ENCODE measurements at places on chromosomes 13 and 19.

DNA sequence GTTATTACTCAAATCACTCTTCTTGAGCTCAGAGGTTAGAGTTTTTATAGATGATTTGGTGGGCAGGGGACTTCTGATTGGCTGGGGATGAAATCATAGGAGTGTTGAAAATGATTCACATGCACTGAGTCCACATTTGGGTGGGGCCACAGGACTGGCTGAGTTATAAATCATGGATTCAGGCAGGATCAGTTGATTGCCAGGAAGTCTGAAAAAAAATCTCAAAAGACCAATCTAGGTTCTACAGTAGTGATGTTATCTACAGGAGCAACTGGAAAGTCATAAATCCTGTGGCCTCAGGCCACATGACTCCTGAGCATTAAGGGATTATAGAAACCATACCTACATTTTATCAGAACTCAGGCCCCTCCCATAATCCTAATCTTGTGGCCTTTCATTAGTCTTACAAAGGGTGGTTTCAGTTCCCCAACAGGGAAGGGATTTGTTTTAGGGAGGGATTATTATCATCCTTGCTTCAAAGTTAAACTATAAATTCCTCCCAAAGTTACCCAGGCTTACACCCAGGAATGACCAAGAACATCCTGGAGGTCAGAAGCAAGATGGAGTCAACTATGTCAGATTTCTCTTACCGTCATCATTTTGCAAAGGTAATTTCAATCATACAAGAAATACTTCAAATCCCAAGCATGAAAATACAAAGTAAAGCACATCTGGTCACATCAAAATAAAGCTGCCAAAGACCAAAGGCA is 5.6 kb upstream of the CCDC70 start:
- no peak for DNase-seq

DNA sequence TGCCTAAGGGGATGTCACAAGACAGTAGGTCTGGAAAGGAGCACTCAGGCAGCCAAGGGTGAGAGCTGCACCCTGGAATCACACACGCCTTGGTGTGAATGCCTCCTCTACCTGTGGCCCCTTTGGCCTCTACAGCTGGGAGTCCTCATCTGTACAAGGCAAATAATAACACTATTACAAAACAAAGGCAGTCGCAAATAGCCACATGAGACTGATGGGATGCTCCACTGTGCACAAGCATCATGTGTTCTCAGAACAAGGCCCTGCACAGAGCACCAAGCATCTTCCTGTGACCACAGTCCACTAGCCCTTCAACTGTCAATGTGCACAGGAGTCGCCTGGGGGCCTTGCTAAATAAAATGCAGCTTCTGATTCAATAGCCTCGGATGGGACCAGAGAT is 44.6 kb upstream of the HNRNPA1L2 start:
- no peak for DNase-seq

- no peak for DNase-seq
Measured at GRCh38 chr13:110121422-110122083, 185.4 kb downstream of the COL4A1 start.

DNA sequence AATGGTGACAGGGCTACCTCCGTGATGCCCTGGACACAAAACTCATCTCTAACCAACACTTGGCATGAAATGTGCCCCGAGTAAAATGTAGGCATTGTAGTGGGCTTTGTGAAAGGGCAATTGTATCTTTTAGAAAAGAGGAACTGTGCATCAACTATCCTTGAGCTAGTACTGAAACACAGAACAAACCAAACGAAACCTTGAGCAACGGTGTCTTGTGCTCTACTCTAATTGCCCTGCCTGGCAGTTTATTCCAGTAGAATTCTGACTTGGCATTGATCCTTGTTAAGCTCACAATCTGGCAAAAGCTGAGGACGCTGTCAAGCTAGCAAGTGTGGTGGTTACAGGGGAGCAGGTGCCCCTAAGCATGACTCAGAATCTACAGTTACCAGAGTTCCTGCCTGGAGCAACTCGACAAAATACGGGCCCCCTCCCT is 707.1 kb upstream of the SPRY2 start:
- peak; percentile 87 for DNase-seq

DNA sequence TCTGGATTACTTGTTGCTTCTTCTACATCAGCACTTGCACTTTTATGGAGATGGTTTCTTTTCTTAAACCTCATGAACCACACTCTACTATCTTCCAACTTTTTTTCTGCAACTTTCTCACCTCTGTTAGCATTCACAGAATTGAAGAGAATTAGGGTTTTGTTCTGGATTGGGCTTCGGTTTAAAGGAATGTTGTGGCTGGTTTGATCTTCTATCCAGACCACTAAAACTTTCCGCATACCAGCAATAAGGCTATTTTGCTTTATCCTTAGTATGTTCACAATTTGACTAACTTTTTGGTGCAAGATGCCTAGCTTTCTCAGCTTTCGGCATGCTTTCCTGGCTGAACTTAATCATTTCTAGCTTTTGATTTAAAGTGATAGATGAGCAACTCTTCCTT is 666.7 kb upstream of the MIR17HG start:
- DNase-seq = no peak

GRCh38 chr19:52453324-52454094 is at the start of gene ZNF578:
TSS of gene ZNF578 (plus strand) at chr19:52453553. CDS start at chr19:52501846, 48,293 bp downstream.
- no peak for DNase-seq

- no peak for DNase-seq
Measured at GRCh38 chr19:28549680-28550277, 663.2 kb downstream of the UQCRFS1 start.

DNA sequence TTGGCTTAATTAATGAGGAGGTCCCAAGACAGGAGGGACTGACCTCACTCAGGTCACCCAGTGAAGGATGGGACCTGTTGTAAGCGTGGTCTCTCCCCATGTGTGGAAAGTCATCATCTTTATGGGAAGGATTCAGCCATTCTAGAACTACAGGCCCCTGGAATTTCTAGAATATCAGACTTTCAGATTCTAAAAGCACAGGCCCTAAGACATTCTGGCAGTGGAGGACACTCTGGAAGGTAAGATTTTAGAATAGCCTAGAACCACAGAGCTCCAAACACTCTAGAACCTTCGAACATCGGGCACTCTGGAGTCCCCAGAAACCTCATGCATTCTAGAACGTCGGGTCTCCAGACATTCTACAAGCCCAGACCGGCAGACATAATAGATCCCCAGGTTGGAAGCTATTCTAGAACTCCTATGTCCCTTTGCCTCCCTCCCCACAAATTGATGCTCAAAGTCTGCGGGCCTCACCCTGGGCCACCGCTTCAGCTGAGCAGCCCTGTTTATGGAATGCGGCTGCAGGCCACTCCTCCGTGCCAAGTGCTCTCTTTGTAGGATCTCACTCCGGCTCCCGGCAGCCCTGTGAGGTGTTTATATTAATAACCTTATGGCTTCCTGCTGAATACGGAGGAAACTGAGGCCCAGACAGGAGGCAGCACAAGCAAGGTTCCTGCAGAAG is 1.9 kb upstream of the KLK15 start:
- no peak for DNase-seq

DNA sequence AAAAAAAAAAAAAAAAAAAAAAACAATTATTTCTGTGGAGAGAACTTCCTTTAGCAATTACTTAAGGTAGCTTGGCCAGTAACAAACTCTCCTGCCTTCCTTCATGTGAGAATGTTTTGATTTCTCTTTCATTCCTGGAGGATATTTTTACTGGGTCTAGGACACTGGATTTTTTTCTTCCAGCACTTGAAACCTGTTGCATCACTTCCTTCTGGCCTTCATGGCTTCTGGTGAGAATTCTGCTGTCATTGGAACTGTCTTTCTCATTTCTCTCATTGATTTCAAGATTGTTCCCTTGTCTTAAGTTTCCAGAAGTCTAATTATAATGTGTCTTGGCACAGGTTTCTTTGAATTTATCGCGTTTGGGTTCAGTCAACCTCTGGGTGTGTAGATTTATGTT is 19.3 kb upstream of the RAB20 start:
- DNase-seq = no peak

GRCh38 chr13:32237681-32238080 is 77.5 kb downstream of the ZAR1L start:
- no peak for DNase-seq

- no peak for DNase-seq
Measured at GRCh38 chr19:35908973-35909683, 1.0 kb upstream of the TYROBP start.

- no peak for DNase-seq
Measured at GRCh38 chr19:15452111-15453047, 2.6 kb upstream of the WIZ start.

- DNase-seq = no peak
Measured at GRCh38 chr19:15866636-15867035, 31.2 kb downstream of the CYP4F2 start.

- no peak for DNase-seq
Measured at GRCh38 chr13:62524061-62524460, 1108.4 kb upstream of the PCDH20 start.

DNA sequence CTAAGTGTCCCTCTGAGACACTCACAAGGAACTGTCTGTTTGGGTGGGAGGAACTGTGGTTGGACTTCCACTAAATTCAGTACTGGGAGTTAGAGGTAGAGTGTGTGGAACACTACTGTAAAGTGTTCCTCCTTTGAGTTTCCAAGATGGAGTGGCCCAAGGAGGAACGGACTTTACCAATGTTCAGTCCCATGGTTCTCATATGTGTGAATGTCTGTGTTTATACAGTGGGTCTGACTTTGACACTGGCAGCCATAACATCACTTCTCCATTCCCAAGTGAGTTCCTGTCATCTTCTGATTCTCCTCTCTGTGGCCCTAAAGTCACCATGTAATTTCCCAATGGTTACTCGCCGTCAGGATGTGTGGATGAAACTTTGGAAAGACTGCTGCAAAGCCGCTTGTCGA is 136.8 kb upstream of the SERP2 start:
- DNase-seq = no peak

GRCh38 chr13:53382008-53382407 is 353.4 kb downstream of the OLFM4 start:
- DNase-seq = no peak

DNA sequence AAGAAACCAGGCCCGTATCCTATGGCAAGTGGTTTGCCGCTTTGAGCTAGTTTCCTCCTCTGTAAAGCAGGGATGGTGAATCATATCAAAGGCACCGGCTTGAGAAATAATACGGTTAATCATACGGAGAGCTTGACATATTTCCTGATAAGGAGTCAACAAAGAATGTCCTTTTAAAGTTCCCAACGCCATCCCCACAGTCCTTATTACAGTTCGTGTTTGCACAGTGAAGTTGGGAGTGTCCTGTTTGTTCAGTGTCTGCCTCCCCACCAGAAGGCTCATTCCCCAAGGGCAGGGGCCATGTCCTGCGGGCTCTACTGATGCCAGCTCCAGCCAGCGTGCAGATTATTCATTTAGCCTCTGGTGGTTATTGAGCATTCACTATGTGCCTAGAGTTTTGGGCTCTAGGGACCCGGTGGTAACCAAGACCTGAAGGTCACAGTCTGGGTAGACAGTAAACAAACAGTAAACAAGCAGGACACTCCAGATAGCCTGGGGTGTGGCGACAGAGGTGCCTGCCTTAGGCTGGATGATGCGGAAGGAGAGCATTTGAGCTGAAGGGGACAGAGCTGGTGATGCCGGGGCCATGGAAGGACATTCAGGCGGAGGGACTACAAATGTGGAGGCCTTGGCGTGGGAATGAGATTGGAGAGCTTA is 6.3 kb downstream of the GRAMD1A start:
- DNase-seq = no peak

DNA sequence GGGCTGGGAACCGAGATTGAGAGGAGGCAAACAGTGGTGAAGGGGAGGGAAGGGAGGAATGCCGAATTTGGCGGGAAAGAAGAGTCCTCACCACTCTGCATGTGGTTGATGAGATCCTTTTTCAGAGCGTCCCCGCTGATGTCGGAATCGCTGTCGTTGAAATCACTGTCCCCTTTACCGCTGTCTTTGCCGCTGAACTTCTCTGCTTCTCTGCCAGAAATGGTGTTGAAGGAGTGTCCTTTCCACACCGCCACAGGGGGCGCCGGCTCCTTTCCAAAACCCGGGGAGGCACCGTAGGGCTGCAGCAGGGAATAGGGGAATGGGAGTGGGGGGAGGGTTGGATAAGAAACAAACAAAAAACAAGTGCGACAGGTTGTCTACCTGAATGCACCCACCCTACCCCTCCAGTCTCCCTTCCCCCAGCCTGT is 3.1 kb downstream of the PCDH8 start:
- DNase-seq = no peak

- no peak for DNase-seq
Measured at GRCh38 chr13:71213252-71213821, 653.7 kb downstream of the DACH1 start.

- DNase-seq = no peak
Measured at GRCh38 chr13:29994911-29995595, 144.6 kb upstream of the UBL3 start.

GRCh38 chr19:47186446-47187334 is 44.3 kb downstream of the BBC3 start:
- no peak for DNase-seq

DNA sequence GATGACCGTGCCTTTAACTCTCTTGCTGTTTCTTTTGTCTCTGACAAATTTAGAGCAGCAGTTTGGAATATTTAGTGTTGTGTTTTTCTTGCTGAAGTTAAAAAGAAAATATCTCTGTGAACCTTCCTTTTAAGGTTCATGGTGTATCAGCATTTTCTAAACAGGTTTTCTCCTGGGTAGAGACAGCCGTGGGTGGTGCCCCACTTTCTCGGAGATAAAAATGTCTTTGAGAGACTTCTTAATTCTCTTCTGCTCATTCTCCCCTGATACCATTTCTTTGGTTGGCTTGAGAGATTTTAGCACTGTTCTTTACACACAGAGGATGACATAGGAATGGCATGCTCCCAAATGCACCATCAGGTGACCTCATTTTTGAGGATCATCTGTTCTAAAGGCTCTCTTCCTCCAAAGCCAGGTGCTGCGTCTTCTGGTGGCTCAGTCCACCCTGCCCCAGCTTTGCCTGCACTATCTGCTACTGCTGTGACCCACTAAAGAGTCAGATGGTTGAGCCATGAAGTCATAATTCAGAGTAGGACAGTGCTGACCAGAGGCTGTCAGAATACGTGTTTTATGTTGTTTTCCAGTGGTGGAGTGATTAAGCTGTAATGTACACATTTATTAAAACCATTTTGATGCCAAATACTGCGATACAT is 90.3 kb upstream of the SLC10A2 start:
- no peak for DNase-seq

DNA sequence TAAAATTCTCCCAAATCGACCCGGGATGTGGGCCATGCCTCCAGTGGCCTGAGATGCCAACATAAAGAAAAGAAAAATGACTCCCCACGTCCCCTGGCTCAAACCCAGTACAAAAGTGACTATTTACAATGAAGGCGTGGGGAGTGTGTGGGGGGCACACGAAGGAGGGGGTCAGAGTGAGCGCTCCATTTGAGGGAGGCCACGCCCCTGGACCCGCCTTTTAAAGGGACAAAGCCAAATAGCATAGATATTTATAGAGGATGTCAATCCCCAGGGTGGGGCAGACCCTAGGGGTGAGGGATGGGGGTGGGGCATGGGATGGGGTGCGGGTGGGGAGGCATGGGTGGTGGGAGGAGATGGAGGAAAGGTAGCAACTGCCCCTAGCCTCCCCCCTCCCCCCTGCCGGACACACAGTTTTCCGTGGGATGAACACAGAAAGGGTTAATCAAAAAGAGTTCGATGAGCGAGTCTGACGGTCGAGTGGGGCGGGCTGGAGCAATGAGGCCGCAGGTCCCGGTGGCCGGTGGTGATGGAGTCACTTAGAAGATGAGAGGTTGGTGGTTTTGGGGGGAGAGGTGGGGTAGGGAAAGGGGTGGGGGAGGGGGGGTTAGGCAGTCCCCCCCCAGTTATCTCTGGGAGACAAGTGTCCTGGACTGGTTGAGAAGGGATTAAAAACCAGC is 20.1 kb upstream of the NANOS2 start:
- no peak for DNase-seq
